ENCODE measurements at places on chromosomes 5 and 9.

- DNase-seq, result no peak
Observed at GRCh38 chr5:181197326-181197951, 7.6 kb downstream of the TRIM7 start.

GRCh38 chr5:124741711-124742496 is 4.5 kb downstream of the ZNF608 start:
- no peak for DNase-seq

DNA sequence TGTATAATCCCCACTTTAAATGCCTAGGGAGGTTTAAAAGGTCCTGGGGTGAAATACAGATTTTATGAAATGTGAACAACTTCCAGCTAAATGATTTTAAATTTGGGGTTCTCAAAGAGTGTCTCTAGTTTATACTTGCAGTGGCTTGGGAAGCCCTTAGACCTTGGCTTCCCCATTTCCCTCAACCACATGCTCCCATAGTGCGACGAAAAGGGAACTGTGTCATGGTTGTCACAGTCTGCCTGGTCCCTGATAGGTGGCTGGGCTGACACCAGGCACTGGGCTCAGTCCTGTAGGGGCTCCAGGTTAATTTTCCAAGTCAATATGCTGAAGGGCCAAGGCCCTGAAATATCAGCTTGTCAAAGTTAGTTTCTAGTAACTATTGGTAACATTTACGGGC is 10.4 kb upstream of the CXCL14 start:
- DNase-seq, result no peak

- DNase-seq, result peak; percentile 74
Observed at GRCh38 chr9:121609822-121610637, 41.4 kb upstream of the DAB2IP start.

GRCh38 chr5:152701305-152701949 is 296.3 kb upstream of the NMUR2 start:
- no peak for DNase-seq

DNA sequence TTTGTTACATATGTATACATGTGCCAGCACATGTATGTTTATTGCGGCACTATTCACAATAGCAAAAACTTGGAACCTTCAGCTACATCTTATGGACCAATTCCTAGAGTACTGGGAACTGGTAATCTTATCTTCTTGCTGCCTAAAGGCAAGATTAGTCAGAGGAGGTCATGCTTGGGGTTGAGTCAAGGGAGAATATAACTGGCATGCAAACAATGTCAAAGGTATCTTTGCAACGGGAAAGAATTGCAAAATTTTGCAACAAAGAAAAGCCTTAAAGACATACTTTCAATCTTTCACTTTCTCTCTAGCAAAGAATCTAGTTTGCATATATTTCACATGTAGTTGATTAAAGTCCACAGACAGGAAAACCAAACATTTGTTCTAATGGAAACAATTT is 145.2 kb downstream of the EDIL3 start:
- no peak for DNase-seq

DNA sequence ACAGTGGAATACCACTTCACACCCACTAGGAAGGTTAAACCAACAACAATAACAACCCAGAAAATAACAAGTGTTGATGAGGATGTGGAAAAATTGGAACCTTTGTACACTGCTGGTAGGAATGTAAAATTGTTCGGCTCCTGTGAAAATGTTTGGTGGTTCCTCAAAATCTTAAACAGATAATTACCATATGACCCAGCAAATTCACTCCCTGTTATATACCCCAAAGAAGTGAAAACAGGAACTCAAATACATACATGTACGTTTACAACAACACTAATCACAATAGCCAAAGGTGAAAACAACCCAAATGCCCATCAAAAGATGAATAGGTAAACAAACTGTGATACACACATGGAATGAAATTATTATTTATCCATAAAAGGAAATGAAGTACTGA is 178.5 kb upstream of the PHYKPL start:
- DNase-seq, result no peak
